Activated CD4-positive, alpha-beta T cell treated with anti-CD3 and anti-CD28 coated beads for 1 hour (primary cell): ENCODE measurements at places on chromosomes 16 and 17.

DNA sequence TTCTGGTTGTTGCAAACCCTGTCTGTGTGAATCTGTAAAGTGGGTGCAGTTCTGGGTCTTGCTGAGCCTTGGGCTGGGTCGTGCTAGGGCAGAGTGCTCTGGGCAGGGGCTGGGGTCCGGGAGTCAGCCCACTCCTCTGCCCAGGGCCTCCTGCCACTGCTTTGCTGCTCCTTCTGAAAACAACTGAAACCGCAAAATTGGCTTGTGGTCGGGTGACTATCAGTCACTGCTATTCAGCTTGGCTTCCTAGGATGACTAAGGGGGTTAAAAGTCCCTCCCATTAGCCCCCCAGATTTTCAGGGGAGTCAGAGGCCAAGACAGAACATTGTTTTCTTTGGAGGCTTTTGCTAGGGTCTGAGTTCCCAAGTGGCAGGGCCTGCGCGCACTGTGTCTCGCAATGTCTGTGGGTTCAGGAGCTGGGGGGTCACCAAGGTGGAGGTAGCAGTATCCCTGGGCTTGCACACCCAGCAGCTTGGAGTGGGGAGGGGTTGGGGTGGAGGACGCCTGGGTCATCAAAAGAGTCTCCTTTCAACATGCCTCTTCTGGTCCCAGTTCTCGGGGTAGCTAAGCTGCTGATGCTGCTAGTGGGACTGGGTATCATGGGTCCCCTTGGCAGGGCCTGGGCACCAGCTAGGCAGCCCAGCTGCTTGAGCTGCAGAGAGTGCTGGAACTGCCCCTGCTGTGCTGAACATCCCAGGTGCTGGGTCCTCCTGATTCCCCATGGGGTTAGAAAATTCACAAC is 13.5 kb upstream of the TBX21 start:
- no peak for DNase-seq

- DNase-seq, result no peak
Measured at GRCh38 chr17:19017804-19018599, 13.4 kb upstream of the FAM83G start.

- DNase-seq, result no peak
Measured at GRCh38 chr17:65776890-65777289, 215.4 kb upstream of the AXIN2 start.

GRCh38 chr17:74274060-74274708 is at the start of gene DNAI2:
Gene DNAI2 (plus strand): TSS chr17:74274234. CDS start chr17:74281818, 7,584 bp downstream.
- no peak for DNase-seq

DNA sequence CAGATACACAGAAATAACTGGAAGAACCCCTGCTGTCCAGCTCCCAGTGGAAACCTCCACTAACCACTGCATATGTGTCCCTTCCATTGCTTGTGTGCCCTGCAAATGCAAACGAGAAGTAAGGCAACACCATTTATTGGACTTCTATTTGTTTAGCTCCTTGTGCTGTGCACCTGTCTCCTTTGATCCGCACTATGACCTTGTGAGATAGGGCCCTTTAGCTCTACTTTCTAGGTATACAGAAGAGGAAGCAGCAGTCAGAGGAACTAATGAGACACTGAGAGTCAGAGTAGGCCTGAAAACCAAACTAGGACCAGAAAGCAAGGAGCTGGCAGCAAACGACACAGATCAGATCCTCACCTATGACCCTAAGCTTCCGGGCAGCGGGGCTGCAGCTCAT is 22.4 kb downstream of the SOX9 start:
- DNase-seq, result no peak

DNA sequence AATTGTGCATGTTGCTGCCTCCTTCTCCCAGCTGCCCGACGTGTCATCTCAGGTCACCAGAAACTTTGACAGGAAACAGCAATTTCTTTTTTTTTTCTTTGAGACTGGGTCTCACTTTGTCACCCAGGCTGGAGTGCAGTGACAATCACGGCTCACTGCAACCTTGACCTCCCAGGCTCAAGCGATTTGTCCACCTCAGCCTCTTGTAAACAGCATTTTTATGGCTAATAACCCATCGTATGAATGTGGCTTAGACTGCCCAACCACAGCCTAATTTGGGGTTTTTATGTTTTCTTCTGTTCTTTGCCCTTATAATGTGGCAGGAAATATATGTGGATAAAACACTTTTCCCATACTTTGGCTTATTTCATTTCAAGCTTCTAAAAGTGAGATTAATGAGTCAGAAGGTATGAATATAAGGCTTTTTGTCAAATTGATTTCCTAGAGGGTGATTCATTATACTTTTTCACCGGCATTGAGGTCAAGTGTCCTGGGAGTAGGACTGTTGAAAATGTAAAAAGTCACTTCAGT is 31.0 kb upstream of the SLC5A10 start:
- DNase-seq, result no peak

DNA sequence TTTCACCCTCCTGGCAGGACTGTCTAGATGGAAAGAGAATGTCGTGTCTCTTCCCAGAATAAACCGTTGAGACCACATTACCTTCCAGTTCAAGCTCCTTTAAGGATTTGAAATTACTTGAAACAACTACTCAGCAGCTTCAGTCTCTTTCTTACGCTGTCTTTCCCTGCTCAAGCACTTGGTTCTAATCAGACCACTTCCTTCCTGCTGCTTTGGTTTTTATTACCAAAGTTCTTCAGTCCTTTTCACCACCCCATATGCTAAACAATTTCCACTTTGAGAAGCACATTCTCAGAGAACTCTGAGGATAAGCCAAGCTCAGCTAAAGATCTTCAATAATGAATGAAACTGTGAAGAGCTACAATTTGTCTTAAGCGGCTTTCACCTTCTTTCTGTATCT is 105.4 kb downstream of the STX8 start:
- no peak for DNase-seq

DNA sequence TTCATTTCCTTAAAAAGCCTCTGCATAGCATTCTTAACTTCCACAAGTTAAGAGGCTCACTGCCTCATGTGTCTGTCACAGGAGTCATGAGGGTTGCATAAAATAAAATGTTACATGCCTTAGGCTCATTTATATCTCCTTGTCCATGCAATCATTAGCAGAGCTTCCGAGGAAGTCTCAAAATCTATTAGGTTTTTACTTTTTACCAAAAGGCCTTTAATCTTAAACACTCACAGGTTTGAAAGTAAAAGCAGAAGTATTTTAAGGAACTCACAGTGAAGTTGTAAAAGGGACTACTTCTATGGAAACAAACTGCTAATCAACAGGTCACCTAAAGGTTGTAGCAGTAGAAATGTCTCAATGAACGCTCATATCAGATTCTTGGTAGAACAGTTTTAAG is 5.2 kb upstream of the ATP6V0A1 start:
- no peak for DNase-seq

GRCh38 chr17:47315451-47316266 is 8.1 kb upstream of the EFCAB13 start:
- no peak for DNase-seq

GRCh38 chr16:65833171-65833871 is 533.2 kb upstream of the CDH5 start:
- DNase-seq, result no peak

DNA sequence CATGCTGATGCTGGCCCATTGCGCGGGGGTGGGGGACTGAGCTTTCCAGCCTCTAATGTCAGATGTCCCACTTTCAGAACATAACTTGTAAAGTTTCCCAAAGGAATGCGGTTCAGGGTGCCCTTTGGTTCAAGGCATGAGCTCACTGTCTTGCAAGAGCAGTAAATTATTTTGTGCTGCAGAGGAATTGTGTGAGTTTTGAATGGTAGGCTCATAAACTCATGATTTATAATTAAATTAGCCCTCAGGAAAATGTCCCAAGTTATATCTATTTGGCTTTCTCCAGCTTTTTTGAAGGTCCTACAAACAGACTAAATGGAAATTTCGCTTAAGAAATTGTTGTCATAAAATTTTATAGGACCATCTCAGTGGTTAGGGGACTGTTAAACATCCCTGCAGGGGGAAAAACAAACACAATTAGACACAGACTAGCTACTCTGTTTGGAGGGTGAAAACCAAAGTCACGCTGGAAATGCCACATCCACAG is 321.8 kb downstream of the HS3ST3B1 start:
- no peak for DNase-seq

GRCh38 chr16:78465730-78466129 is 366.3 kb downstream of the WWOX start:
- no peak for DNase-seq
